ENCODE measurements at places on chromosomes 2 and 18.

GRCh38 chr2:200578778-200579177 is 7.0 kb upstream of the AOX1 start:
- peak; percentile 4 for DNase-seq

DNA sequence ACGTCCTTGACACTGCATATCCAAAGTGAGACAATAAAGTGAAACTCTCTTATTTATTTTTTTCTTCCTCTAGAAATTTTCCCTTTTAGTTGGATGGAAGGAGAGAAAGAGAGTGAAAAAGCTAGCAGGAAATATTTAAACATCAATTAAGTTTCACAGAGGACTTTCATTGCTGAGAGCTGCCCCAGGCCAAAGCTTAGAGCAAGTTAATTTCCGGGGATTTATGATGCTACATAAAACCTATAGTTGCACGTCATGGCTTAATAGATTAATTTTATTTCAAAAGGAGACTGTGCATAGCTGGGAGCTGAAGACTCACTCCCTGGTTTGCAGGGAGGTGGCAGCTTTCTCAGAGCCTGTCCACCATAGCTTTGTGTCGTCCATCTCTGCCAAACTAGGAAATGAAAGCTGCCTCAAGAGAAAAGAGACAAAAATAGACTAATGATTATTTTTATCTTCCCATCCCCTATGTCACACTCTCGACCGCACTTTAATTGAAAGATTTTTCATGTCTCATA is 323.3 kb upstream of the RAB6C start:
- no peak for DNase-seq

DNA sequence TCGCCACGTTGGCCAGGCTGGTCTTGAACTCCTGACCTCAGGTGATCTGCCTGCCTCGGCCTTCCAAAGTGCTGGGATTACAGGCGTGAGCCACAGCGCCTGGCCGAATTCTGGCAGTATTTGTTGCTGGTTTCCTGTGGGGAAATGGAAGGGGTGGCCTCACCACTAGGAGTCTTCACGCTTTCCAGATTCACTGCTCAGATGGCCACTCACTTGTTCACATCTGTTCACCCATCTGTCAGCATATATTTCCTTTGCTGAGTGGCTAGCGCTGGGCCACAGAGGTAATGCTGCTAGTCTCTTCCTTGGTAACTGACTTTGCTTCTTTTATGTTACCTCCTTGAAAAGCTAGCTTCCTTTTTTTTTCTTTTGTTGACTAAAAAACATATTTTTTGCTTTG is 27.2 kb downstream of the TMEM177 start:
- no peak for DNase-seq

DNA sequence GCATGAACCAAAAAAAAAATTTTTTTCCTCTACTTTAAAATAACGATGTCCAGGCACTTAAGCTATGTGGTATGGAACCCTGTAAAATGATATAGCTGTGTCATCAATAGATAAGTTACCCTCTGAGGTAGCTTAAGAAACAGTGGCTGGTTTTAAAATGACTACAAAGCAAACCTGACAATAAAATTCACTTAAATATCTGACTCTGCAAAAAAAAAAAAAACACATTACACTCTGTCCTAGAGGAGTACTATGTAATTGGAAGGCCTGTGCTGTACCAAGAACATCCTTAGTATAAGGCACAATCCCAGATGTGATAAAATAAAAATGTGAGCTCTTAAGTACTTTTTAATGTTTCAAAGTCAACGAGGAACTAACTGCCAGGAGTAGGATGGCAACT is 322.4 kb downstream of the ALK start:
- DNase-seq, result no peak

DNA sequence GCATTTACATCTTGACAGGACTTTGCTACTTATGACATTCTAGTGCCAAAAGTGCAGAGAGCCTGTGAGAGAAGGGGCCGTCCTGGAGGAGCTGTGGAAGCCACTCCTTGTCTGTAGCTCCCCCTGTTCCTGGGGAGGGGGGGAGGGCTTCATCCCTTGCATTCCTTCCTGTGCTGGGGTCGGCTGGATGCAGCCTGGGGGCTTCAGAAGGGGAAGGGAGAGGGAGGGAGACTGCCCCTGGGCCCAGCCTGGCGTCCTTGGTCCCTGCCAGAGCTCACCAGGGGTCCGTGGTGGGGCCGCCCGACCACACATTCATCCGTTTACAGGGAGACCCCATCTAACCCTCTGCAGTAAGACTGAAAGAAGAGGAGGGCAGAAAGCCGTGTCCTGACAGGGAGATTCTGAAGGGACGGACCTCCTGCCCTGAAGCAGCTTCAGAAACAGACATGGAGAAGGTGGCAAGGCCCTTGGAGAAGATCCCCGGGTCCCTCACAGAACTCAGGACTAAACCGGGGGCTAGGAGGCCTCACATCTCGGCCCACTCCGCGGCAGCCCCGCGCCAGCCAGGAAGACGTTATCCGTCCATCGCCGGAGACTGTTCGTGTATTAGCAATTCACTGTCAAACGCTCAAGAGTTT is 258.3 kb upstream of the SALL3 start:
- no peak for DNase-seq

GRCh38 chr2:153417077-153417476 is 61.5 kb downstream of the RPRM start:
- no peak for DNase-seq

DNA sequence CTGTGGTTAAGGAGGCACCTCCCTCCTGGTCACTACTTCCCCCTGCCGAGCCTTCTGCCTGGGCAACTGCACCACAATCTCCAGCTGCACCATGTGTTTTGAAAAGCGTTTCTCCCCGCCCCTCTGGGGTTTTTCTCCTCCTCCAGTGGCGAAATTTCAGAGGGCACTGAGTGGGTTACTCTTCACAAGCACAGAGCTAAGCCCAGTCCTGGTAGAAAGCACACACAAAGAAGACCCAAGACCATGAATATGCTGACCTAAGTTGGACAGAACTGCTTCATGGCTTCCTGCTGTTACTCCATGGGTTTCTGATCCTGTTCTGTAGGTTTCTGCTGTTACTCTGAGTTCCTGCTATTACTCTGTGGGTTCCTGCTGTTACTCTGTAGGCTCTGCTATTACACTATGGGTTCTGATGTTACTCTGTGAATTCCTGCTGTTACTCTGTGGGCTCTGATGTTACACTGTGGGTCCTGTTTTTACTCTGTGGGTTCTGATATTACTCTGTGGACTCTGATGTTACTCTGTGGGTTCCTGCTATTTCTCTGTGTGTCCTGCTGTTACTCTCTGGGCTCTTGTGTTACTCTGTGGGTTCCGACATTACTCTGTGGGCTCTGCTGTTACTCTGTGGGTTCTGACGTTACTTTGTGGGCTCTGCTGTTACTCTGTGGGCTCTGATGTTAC is 216.6 kb downstream of the RTP5 start:
- no peak for DNase-seq

- no peak for DNase-seq
Measured at GRCh38 chr2:235514627-235515363, 21.0 kb downstream of the AGAP1 start.

GRCh38 chr18:23992089-23992940 is 22.2 kb upstream of the TTC39C start:
- DNase-seq, result no peak

DNA sequence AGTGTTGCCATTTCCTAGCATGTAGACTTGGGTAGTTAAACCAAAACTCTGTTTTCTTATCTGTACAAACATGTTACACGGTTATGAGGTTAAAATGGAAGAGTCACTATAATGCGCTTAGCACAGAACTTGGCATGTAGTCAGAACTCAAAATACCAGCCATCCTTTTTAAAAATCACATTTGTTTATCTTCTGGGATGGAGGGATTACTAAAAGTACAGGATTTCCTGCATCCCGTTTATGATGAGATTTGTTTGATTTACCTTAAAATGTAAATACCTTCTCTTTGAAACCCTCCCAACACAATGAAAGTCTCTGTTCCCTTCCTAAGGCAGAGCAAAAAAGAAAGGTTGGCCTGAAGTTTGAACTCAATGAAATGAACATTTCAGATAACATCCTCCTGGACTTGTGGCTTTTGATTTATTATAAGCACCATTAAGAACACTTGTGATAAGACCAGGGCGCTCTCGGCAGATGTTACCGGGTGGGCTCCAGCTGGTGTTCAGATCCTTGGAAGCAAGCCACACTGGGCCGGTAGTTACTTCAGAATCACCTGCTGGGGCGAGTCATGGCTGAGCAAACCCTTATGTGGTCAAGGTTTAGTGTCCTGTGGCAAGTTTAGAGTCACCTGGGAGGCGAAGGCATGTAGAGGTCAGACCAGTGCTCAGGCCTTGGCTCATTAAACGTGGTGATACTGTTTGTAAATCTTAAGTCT is 105.7 kb downstream of the MGAT5 start:
- DNase-seq, result no peak

GRCh38 chr2:20976527-20976926 is 67.3 kb downstream of the APOB start:
- DNase-seq, result no peak

- no peak for DNase-seq
Measured at GRCh38 chr2:197297266-197297665, 13.3 kb downstream of the ANKRD44 start.

GRCh38 chr2:173355866-173356508 is 1.3 kb downstream of the CDCA7 start:
- no peak for DNase-seq

- DNase-seq, result no peak
Measured at GRCh38 chr18:70385474-70385873, 96.6 kb downstream of the SOCS6 start.

DNA sequence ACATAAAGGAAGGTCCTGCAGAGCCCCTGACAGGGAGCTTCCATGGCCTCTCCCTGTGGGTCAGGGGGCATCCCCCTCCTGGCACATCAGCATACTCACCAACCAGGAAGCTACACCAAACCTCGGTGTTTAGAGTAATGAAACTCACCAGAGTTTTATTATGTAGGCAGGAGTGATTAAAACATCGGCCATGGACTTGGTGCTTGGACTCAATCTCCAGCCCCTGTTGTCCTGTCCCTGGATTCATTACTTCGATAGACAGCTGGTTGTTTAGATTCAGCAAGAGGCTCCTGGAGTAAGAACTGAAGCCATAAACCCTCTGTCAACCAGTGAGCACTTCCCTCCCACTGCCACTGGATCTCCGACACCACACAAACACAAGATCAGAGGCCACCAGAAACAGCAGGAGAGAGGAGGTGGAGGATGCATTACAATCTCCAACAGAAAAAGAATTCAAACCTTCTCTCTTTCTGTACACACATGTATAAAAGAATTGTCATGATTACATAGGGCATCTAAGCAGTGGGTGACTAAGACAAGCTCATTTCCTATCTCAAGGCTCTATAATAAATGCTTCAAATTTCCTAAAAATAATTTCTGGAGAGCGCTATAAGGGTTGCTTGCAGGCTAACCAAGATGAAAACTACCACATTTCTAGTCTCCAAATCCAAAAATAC is 27.2 kb downstream of the TBC1D8 start:
- DNase-seq, result no peak

DNA sequence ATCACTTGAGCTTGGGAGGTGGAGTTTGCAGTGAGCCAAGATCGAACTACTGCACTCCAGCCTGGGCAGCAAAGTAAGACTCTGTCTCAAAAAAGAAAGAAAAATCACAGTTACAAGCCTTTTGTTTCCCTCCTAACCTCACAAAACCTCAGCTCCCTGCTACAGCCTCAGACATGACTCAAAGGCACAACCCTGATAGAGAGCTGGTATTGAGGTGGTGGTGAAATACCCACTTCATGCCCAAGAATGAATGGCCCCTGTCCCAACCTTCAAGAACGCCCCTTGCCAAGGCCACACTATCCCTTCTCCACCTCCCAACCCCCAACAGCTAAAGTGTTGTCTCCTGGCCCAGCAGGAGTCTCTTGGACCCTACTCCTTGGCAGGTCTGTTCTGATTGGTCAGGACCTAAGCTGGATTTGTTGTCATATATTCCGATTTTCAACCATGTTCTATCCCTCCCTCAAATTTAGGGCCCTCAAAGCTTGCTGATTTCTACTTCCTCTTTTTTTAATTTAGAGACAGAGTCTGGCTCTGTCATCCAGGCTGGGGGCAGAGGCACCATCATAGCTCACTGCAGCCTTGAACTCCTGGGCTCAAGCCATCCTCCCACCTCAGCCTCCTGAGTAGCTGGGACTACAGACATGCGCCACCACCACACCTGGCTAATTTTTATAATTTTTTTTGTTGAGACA is 61.9 kb upstream of the BZW1 start:
- DNase-seq, result no peak

GRCh38 chr2:126154256-126154785 is 501.6 kb upstream of the GYPC start:
- DNase-seq, result no peak

DNA sequence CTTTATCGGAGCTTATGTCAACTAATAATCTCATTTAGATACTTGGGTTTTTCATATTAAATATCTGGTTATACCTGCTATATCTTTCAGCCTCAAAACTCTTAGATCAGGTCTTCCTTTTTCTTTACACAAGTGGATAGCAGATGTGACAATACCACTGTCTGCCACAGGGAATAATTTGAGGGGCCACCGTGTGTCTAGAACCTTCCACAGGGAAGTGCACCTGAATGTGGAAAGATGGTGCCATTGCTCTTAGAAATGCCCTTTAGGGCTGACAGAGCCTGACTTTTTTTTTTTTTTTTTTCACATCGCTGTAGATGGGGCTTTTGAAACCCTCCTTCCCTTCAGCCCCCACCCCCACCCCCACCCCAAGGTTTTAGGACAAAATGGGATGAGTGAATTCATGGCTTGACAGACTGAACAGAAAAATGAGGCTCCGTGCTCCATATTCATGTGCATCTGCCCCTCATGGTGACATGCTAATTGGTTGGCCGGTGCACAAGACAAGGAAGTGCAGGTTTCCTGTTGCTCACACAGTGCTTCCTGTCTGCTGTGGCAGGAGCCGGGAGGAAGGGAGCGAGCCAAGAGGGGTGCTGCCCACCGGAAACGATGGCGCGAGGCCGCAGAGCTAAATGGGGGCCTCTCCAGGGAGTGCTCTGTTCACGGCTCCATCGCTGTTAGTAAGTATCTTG is 246.0 kb downstream of the LDLRAD4 start:
- DNase-seq, result no peak

GRCh38 chr2:104831742-104832141 is 22.2 kb upstream of the POU3F3 start:
- DNase-seq, result no peak

- DNase-seq, result no peak
Measured at GRCh38 chr2:236971131-236971821, 114.4 kb upstream of the COPS8 start.

- DNase-seq, result no peak
Measured at GRCh38 chr2:69677914-69678313, 34.4 kb upstream of the AAK1 start.

- DNase-seq, result no peak
Measured at GRCh38 chr2:36123995-36124394, 231.6 kb upstream of the CRIM1 start.

GRCh38 chr2:233706720-233707119 is 6.0 kb upstream of the UGT1A5 start:
- no peak for DNase-seq

DNA sequence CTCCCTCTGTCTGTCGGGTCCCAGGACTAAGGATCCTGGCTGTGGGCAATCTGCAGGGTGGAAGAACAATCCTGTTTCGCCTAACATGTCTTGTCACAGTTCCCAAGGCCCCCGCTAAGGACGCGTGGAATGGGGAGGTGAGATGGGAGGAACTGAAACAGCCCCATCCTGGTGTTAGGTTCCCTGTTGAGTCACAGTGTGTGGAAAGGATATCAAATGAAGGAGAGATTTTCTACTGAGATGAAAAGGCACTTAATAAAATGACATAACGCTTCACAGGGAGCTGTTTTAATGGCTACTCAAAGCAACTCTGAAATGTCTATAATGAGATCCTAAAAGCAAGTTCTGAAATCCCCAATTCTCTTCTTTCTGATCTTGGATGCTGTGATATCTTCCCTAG is 52.5 kb downstream of the RAB31 start:
- DNase-seq, result no peak
